NCI-H187 (cell line): ENCODE measurements at places on chromosomes 3 and 15.
A peak's percentile ranks its signal among the peaks of the same experiment; 100 is the strongest.

GRCh38 chr3:140204271-140204984 lies 269.4 kb downstream of the CLSTN2 start:
- no peak for DNase-seq

DNA sequence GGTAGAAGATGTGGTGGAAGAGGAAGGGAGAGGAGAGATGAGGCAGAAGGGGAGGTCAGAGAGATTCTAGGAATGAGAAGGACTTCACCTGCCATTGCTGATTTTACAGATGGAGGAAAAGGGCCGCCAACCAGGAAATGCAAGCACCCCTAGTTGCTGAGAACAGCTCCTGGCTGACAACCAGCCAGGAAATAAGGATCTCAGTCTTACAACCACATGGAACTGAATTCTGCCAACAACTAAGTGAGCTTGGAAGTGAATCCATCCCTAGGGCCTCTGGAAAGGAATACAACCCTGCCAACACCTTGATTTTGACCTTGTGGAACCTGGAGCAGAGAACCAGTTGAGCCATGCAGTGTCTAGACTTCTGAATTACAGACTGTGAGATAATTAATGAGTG lies 86.6 kb downstream of the EDEM1 start:
- no peak for DNase-seq

GRCh38 chr3:140091143-140091542 lies 156.2 kb downstream of the CLSTN2 start:
- no peak for DNase-seq

DNA sequence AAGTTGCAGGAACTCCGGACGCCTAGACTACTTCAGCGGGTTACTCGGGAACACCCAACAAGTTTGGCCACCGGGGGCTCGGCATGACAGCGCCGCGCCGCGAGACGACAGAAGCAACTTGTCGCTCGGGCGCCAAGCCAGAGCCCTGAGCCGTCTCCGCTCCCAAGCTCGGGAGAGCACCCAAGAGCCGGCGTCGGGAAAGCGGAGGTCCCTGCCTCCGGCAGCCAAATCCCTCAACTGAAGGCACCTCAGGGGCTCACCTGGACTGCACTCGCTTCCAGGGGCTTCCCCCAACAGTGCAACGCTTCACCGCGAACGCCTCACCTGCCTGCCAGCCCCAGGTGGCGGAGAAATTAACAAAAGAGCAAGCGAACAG lies 640 bp downstream of the MB21D2 start:
- peak; percentile 52 for DNase-seq

DNA sequence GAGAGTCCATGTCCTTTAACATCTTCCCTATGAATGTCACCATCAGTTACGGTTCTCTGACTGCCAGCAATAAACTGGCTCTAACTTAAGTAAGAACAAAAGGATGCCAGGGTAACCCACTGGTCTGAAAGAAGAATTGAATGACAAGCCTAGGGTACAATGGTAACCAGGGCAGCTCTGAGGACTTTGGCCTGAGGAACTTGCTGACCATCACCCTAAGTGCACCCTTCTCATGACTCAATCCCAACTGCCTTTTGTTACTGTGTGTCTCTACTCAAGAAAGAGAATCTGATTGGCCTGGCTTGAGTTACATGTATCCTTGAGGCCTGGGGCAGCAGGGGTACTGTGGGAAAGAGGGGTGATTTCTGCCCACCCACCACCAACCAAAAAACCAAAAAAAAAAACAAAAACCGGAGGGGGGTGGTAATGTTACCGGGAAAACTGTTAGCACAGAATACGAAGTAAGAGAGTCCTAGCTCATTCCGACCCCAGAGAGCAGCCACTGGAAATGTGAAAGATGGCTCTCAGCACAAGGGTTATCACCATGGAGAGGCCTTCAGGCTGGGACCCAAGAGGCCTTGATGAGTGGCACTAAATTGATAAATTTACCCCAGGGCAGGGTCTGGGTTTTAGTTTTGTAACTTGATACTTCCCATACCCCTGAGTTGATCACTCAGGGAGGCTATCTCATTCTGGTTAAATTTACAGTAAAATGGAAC lies 9.3 kb upstream of the SLC28A1 start:
- DNase-seq, result no peak

DNA sequence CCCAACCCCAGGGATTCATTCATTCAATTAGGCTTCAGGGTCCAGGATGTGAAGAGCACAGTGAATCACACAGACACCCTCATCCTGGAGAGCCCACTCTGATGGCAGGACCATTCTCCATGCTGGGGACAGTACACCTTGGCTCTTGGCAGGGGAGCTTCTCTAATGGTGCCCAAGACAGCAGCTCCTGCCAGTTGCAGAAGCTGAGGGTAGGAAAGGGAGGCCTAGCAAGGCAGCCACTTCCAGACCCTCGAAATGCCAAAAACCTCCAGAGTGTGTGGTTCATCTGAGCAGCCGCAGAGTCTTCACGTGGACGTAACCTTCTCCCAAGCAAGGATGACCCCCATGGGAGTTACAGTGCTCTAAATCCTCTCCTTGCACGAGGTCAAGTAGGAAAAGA lies 186.2 kb downstream of the XXYLT1 start:
- no peak for DNase-seq

DNA sequence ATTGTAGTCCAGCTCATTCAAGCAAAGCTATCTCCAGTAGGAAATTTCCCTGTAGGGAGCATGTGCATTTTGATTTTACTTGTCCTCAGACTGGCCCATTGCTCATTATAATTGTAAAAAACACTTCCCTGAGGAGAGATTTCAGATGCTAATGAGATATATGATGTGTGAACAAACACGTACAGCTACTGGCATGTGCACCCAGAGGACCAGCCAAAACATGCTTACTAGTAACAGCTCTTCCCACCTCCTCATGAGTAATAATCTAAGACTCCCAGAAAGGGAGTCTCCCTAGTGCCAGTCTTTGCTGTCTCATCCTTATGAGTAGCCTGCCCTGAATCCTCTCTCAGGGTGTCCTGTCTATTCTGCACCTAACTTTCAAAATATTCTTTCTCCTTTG lies 43.4 kb downstream of the FBXO22 start:
- no peak for DNase-seq

- DNase-seq, result no peak
Observed at GRCh38 chr3:167626490-167626889, 27.3 kb downstream of the WDR49 start.

- no peak for DNase-seq
Observed at GRCh38 chr15:64438653-64439447, 21.5 kb upstream of the ZNF609 start.

- DNase-seq, result no peak
Observed at GRCh38 chr3:46845860-46846623, 17.2 kb downstream of the MYL3 start.

- DNase-seq, result no peak
Observed at GRCh38 chr15:64246364-64247189, 83.8 kb upstream of the PPIB start.

DNA sequence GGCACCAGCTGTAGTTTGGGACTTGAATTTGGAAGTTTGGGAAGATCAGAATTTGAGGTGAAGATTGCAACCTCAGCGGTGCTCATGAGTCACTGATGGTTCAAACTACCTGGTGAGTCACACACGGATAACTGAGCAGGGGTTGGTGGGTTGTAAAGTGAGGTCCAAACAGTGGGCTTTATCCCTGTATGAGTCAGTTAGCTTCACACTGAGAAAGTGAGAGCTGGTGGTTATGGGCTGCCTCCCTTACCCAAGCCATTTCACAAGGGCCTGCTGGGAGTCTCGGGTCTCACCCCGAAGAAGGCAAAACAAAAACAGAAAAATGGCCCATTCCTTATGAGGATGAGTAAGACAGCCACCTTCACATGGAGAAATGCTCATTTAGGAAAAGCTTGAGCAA lies 77.0 kb downstream of the ITGA11 start:
- DNase-seq, result no peak

DNA sequence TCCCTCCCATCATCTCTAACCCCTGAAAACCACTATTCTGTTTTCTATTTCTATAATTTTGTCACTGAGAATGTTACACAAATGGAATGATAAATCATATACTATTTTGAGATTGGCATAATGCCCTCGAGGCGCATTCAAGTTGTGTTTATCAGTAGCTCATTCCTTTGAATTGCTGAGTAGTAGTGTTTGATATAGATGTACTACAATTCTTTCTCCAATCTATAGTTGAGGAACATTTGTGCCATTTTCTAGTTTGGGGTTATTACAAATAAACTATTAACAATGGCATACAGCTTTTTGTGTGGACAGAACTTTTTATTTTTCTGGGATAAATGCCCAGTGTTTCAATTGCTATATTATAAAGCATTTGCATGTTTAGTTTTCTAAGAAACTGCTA lies 86.0 kb downstream of the CCR1 start:
- DNase-seq, result no peak

- DNase-seq, result no peak
Observed at GRCh38 chr3:73694983-73695757, 70.4 kb upstream of the PDZRN3 start.

- DNase-seq, result no peak
Observed at GRCh38 chr3:193971966-193972365, 164.0 kb upstream of the HES1 start.

GRCh38 chr3:58608648-58609047 lies 31.5 kb upstream of the FAM107A start:
- DNase-seq, result no peak
